ENCODE measurements at places on chromosomes 7 and 10.
A peak's percentile ranks its signal among the peaks of the same experiment; 100 is the strongest.

DNA sequence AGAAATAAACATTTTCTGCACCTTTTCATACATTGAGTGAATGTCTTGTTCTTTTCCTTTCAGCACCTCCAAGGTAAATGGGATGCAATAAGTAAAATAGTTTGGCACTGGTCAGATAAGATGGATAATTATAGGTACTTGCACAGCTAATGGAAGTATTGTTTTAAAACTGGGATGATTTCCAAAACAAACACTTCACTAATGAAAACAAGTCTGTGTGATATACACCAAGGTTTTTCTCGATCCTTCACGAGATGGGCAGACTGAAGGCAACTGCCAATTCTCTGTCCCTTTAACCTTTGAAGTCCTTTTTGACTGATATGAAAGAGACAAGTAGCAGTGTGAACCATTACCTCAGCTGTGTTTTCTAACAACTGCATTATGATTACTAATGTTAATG, 423.8 kb downstream of the GFRA1 start:
- DNase-seq: no peak

DNA sequence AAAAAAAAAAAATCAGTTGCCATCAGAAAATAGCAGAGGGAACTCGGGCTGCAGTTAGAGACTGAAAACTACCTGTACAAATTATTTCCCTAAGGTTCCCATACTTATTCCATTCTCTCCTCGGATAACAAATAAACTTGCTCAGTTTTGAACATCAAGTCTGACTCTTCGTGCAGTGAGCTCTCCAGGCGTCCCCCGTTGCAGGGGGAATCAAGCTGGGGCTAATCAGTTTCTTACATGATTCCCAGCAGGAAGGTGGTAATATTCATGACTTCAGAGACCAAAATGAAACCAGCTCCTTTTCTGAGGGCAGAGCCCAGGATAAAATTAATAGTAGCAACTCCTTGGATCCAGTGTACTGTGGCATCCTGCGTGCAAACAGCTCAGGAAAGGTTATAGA, 135.3 kb downstream of the FRMD4A start:
- no peak for DNase-seq

- no peak for DNase-seq
Measured at GRCh38 chr10:76337641-76338040, 906.2 kb downstream of the LRMDA start.

- DNase-seq: no peak
Measured at GRCh38 chr7:118734541-118734940, 510.0 kb downstream of the ANKRD7 start.

DNA sequence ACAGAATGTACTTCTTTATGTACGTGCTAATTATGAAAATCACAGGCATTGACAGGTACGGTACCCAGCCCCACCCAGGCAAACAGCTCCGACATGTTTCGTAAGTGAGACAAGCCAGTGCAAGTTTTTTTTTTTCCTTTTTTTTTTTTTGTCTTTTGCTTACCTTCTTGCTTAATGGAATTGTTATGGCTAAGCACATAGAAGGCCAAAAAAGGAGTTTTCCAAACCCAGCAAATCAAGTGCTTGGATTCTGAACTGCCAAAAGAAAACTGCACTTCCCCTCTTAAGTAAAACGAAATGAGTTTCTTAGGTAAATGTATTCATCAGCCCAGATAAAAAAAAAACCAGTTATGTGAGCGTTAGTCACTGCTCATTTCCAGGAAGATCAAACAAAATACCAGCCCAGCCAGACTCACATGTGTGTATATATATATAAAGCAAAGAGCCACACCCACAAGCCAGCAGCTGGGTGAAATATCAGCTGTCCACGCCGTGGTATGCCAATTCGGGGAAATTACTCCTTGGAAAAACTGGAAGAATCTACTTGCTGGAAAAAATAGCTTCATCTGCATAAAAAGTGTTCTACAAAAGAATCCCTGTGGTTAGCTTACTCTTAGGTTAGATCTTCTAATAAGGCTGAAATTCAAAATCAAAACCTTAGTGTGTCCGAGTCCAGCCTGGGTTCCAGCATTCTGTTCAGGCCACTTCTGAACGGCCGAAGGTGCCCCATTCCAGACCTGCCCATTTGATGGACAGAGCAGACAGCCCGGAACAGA, 8.0 kb downstream of the KLF6 start:
- DNase-seq: peak; percentile 76

DNA sequence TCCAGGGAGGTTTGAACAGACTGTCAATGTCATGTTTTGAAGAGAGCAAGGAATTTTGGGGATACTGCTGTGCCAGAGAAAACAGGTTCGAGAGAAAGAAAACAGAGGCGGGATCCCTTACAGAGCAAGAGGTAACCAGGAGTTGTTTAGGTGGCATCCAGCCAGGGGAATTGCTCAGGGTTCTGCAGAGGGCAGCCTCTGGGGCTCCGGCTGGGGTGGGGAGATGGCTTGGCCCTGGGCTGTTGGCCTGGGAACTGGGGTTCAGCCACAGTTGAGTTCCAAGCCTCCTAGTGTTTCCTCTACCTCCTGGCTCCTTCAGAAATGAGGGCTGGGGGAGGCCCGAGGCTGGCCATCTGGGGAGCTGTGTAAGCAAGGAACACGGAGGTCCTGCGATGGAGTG, 68.0 kb downstream of the CAMK1D start:
- DNase-seq: no peak

DNA sequence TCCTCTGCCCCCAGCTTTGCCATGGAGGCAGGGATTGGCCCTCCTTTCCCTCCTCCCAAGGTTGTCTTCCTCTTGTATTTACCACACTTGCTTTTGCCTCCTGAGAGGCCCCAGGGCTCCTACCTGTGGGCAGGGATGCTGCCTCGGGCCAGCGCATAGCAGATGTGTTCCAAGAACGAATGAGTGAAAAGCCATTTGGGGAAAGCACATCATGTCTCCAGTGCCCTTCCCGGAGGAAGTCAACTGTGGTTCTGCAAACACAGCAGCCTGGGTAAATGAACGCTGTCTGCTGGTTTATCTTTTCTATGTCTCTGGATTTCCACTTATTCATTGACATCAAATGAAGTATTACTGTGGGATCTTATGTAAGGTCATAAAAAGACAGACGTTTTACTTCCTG, 161.7 kb downstream of the FANK1 start:
- DNase-seq: no peak

DNA sequence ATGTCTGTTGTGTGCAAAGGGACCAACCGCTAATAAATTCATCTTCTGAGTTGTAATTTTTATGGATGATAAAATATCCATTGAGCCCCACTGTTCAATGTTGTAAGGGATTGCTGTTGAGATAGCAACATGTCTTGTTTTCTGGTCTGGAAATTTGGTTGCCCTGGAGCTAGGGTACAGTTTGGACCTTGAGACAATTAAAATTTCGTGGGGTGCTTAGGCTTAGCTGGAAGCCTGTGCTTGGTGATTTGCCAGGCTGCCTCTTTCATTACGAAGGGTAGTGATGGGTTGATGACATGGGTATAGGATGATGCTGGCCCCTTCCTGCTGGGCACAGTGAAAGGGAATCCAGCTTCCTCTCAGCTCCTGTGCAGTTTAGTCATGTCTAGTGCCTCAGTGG, 43.6 kb downstream of the PLCE1 start:
- no peak for DNase-seq

DNA sequence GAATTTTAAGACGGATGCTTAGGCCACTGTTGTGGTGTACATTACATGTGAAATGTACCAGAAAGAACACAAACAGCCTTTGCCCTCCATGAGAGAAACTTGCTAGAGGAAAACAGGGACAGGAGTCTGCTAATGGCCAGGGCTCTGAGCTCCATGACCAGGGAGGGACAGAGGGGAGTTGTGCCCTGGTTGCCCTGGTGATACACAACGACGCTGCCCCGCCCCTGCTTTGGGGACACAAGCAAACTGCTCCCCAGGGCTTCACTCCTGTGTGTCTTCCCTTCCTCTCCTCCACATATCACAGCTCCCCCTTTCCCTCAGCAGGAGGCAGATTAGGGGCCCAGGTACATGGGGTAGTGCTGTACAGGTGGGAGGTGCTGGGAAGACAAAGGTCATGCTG, 36.2 kb downstream of the AMPH start:
- no peak for DNase-seq

GRCh38 chr10:128704716-128705115, 578.5 kb upstream of the MKI67 start:
- DNase-seq: no peak

DNA sequence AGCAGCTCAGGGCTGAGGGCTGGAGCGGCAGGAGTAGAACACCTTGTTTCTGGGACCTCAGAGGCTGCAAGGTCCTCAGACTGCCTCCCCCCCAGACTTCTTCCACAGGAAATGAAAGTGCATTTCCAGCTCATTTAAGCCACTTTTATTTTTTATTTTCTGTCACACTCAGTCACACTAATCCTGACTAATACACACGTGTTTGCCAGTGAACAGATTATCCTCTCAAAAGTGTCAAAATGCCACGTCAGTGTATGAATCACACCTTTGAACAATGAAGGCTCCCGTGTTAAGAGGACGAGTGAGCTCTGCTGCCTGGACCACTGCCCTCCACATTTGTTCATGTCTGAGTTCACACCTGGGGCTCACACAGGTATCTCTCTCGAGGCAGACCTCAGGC, 488.5 kb downstream of the DNAJB6 start:
- DNase-seq: no peak

DNA sequence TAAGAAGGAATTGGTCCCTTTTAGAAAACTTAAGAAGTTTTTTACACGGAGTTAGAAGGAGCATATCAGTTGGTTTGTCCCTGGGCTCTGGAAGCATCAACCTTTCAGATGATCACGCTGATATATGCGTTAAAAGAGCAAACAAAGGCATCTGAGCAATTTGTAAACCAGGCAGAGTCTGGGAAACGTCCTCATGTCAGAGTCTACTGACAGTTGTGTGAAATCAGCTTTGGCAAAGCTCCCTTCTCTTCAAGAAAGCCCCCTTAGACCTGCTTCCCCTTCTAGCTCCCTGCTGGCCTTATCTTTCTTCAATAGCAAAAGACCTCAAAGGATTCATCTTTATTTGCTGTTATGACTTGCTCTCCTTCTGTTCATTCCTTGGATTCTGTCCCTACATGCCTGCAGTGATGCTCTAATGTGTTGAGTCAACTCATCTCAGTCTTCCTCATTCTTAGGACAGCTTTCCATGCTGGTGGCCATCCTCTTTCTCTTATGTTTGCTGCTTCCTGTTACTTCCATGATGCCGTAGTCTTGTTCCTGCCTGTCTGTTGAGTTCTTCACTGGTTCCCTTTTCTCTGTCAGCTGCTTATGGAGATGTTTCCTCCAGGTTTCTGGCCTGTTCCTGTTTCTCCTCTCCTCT, 106.5 kb upstream of the BMPER start:
- no peak for DNase-seq

- DNase-seq: no peak
Measured at GRCh38 chr10:97538411-97538810, 34.2 kb upstream of the ANKRD2 start.

- no peak for DNase-seq
Measured at GRCh38 chr7:5795752-5796475, 14.5 kb upstream of the RNF216 start.

GRCh38 chr10:122519144-122519543, 41.4 kb upstream of the DMBT1 start:
- no peak for DNase-seq

DNA sequence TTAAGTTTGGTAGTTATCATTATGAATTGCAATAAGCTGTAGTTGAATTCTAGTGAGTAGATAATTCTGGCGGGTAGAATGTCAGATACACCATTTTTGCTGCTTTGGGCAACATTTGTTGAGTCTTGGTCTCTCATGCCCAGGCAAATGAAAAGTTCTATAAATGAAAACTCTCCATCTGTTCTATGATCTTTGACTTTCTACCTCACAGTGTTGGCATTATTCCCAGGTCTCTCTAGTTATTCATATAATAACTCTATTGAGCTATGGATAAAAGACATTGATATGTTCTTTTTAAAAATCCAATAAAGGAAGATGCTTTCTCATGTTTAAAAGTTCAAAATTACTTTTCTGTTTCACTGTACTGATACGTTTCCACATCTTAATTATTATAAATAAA, 415.3 kb upstream of the SEMA3D start:
- no peak for DNase-seq

GRCh38 chr7:46407125-46407524, 486.1 kb upstream of the IGFBP3 start:
- DNase-seq: no peak

DNA sequence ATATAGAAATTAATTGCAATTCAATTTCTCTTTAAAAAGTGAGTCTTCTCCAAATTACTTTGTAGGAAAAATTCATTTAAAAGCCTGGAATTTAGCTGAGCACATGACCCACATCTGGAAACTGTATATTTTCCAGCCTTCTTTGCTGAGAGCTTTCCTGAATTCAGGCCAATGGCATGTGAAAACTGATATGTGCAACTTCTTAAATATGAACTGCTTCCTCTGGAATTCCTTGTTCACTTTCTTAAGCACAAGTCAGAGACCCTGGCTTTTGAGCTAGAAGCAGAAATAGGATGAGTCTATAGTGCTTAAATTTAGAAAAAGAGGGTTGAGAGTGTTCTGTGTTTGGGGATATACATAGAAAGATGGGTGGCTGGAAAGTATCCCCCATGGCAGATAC, 365.1 kb upstream of the MTPN start:
- DNase-seq: no peak

GRCh38 chr10:72073708-72074573, 14.4 kb downstream of the SPOCK2 start:
- DNase-seq: no peak

DNA sequence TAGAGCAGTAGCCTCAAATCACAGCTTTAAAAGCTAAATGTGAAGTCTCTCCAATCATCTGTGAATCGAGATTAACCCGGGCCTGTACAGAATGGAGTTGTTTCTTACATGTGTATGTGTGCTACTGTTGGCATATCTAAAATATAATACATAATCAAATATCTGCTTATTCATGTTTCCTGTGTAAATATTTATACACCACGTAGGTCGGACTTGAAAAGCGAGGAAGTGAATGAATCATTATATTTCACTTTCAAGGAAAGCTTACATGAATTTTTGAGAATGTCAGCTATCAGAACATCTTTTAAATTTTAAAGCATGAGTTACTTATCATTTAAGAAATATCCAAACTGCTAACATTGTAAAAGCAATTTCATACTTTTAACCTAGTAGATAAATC, 233.3 kb downstream of the SLC25A13 start:
- no peak for DNase-seq

- no peak for DNase-seq
Measured at GRCh38 chr7:38842746-38843145, 66.2 kb downstream of the VPS41 start.

GRCh38 chr7:93194386-93194785, 31.9 kb downstream of the HEPACAM2 start:
- no peak for DNase-seq

GRCh38 chr7:138008588-138009349, 6.9 kb upstream of the CREB3L2 start:
- DNase-seq: peak; percentile 66

DNA sequence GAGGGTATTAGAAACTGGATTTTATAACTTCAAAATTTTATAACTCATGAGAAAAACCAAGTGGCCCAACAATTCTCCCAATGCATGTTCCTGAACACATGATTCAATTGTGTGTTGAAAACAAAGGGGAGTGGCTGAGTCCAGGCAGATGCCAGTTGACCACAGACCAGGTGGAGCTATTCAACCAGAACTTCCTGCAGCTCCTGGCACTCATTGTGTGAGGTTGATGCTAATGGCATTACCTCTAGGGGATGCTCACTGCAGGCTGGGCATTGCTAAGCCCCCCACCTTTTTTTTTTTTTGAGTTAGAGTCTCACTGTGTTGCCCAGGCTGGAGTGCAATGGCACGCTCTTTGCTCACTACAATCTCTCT, 20.3 kb downstream of the MYOF start:
- DNase-seq: peak; percentile 54

Data from activated CD4-positive, alpha-beta T cell treated with anti-CD3 and anti-CD28 coated beads, Interleukin-2, Interleukin-6, amounts not matched to agents 100 ng/mL and 50 ng/mL, durations not matched to agents 16 hours and 8 hours (primary cell).